ENCODE measurements at places on chromosomes 16 and 17.

- DNase-seq, result no peak
Observed at GRCh38 chr16:72908362-72909167, 139.4 kb downstream of the ZFHX3 start.

DNA sequence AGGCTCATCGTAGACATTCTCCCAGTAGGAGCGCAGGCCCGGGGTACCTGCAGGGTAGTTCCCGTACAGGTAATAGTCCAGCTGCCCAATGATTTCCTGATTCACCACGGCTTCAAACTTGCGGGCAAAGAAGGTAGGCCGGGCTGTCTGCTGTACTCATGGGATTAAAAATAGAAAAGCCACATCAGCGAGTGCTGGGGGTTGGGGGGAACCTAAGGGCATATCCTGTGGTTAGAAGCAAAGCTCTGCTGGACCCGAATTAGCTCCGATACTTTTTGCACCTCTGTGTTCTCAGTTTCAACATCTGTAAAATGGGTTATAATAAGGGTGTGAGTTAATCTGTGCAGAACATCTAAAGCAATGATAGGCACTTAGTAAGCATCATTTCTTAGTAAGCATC, 336.2 kb downstream of the XYLT1 start:
- DNase-seq, result no peak

- DNase-seq, result no peak
Observed at GRCh38 chr16:49670627-49671026, 185.3 kb downstream of the ZNF423 start.

GRCh38 chr17:53061446-53061845, 761.3 kb upstream of the KIF2B start:
- no peak for DNase-seq

- no peak for DNase-seq
Observed at GRCh38 chr17:75048249-75048878, 1.3 kb downstream of the KCTD2 start.

GRCh38 chr17:65900216-65900615, 291.7 kb downstream of the CEP112 start:
- DNase-seq, result no peak

GRCh38 chr16:22346483-22346882, 27.9 kb downstream of the CDR2 start:
- no peak for DNase-seq

GRCh38 chr16:67196881-67197280, 2.0 kb upstream of the ELMO3 start:
- no peak for DNase-seq

DNA sequence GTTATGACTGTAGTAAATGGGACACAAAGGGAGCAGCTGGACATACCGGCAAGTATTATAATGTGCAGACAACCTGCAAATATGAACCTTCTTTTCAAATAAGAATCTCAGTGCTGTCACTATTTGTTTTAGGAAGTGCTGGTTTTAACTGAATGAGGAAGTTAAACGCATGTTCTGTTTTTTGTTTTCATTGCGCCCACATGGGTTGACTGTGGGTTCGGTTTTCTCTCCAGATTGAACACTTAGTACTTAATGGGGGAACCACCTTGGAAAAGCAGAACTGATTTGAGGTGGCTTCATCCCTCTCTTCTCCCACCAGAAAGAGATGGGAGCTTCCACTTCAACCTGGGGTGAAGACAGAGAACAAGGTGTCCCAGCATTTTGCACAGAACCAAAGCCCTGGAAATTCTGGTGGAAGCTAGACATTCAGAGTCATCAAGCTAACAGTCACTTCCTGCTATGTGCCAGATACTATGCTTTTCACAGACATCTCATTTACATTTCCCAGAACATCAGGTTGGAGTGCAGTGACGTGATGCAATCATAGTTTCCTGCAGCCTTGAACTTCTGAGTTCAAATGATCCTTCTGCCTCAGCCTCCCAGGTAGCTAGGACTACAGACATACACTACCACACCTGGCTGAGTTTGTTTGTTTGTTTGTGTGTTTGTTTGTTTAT, 149.8 kb downstream of the CDH13 start:
- DNase-seq, result no peak

GRCh38 chr16:31138621-31139578, 3.4 kb upstream of the PRSS8 start:
- DNase-seq, result peak; percentile 42

DNA sequence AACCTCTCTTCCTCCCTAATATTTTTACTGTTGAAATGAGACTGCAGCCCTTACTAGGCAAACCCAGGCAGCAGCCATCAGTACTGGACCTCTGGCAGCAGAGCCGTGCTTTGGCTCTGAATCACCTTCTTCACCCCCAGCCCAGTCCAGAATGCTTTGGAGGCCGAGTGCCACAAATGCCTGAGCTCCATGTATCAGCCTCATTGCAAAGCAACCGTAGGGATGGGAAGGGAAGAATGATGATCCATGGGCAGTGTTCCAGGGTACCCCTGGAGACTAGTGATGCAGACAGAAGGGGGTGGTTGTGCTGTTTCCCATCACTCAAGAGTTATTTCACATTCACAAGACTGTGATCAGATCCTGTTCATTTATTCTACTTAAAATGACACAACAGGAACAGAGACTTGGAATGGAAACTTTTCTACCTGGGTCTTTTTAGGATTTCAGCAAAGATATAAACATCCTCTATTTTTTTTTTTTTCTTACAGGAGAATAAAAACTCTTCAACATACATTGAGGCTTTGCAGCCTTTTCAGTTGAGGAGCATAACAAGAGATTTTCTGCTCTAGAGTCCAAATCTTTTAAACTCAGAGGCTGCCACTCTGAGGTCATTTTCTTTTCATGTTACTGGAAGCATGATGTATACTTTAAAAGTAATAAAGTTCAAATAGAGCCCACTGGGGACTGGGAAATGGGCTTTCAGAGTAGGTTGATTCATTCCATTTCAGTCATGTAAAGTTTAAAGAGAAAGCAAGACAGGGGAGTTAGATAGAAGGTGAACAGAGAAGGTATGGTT, 138.3 kb downstream of the KCNJ2 start:
- DNase-seq, result peak; percentile 83

DNA sequence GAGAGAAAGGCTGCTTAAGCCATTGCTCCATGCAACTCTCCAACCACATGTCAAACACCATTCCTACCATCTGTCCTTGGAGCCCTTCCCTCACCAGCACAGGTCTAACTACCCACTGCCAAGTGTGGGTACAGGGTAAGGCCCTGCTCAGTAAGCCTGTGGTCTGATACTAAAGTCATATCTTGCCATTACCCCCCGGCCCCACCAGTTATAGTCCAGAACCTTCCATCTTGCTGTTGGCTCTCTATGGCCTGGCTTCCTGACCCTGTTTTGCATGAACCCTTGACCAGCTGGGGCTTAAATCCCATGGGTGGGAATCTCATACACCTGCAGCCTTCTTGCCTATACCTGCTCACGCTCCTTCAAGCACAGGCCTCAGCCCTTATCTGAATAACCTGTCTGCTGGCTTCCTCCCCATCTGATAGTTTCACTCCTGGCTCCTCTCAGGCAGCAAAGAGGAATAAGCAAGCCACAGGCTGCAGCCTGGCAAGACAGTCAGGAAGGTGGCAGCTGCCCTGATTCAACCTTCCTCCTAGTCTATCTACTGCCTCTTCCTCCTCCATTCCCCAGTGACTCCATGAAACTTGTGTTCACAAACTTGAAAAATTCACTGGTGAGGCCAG, 64.1 kb downstream of the ZFHX3 start:
- no peak for DNase-seq

DNA sequence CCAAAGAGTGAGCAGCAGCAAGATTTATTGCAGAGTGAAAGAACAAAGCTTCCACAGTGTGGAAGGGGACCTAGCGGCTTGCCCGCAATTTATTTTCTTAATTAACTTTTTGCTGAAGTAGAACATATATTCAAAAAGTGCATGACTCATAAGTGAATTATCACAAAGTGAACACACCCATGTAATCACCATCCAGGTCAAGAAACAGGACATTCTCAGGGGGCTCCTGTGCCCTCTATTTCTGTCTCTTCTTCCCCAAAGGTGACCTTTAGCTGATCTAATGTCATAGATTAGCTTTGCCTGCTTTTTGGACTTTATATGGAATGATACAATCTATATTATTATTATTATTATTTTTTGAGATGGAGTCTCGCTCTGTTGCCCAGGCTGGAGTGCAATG, 19.9 kb downstream of the ERAL1 start:
- no peak for DNase-seq

DNA sequence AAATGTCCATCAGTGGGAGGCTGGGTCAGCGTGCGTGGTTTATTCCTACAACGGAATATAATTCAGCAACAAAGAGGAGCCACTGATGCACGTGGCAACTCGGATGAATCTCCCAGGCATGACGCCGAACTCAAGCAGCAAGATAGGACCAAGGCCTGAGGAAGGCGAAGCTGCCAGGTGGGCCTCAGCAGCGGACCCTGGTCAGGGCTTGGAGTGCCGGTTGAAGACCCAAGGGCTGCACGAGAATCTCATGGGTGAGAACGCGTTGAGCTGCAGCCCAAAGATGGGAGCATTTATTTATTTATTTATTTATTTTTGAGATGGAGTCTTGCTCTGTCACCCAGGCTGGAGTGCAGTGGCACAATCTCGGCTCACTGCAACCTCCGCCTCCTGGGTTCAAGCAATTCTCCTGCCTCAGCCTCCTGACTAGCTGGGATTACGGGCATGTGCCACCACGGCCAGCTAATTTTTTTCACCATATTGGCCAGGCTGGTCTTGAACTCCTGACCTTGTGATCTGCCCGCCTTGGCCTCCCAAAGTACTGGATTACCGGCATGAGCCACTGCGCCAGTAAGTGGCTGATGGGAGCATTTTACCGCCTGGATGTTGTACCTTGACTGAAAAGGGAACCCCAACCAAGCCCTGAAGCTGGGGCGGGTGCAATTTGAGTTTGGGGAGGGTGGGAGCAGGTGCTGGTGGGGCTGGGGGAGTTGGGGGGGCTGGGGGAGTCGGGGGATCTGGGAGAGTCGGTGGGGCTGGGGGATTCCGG, 18.1 kb upstream of the BAHCC1 start:
- DNase-seq, result no peak

- DNase-seq, result peak; percentile 91
Observed at GRCh38 chr17:69757688-69758430, 317.2 kb upstream of the KCNJ16 start.

- DNase-seq, result no peak
Observed at GRCh38 chr16:86403541-86404163, 106.7 kb upstream of the FOXF1 start.

GRCh38 chr16:84096447-84097005, 20.2 kb downstream of the MBTPS1 start:
- DNase-seq, result no peak

- no peak for DNase-seq
Observed at GRCh38 chr16:82880346-82880745, 253.6 kb downstream of the CDH13 start.

GRCh38 chr16:87267566-87267965, 49.6 kb downstream of the C16orf95 start:
- DNase-seq, result no peak

DNA sequence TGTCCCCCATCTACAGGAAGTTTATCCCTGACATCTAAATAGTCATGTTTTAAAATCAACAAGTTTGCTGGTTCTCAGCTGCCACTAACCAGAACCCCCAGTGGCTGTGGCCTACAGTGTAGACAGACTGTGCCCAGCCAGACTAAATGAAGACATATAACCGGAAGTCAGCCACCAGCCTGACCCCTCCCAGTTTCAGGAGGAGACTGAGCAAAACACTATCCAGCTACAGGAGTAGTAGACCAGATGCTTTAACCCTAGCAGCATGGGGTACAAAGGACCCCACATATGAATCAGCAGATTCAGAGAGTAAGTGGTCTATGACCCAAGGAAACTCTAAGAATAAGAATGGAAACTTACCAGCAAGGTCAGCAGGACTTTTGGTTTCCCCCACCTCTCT, 83.4 kb downstream of the HIC1 start:
- no peak for DNase-seq

DNA sequence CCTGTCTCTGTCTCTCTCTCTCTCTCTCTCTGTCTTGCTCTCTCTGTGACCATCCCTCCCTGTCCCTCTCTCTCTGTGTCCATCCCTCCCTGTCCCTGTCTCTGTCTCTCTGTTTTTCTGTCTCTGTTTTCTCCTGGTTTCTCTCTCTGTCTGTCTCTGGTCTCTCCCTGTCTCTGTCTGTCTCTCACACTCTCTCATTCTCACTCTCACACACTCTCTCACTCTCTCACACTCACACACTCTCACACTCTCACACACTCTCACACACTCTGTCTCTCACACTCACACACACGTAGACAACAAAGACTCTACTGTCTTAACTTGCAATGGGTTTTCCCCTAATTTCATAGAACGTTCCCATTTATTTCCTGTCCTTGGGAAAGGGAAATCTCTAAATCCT, 299.5 kb downstream of the FOXL1 start:
- DNase-seq, result no peak

DNA sequence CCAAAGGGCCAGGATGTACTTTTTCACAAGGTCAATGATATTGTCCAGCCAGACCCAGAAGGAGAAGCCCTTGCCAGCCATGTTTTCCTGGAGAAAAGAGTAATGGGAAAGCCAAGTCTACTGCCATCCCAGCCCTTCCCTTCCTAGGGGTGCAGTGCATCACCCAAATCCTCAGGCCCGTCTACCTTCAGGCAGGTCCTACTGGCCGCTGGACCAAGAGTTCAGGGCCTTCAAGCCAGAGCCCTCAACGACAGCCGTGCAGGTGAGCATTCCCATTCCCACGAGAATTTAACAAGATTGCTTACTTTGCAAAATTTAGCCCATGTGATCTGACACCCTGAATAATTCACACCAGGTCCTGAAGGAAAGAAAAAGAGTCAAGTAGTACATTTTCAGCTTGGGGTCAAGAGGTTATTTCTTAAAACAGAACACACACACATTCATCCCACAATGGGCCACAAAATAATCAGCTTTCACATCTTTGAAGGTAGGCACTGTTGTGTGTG, 35.0 kb downstream of the STAT5A start:
- no peak for DNase-seq

- DNase-seq, result peak; percentile 23
Observed at GRCh38 chr17:21214777-21215541, 998 bp upstream of the TMEM11 start.

- DNase-seq, result no peak
Observed at GRCh38 chr16:71915350-71915749, 20.0 kb downstream of the IST1 start.

- DNase-seq, result no peak
Observed at GRCh38 chr17:38600416-38600815, 5.3 kb downstream of the SRCIN1 start.

- peak; percentile 57 for DNase-seq
Observed at GRCh38 chr16:54953461-54953860, 22.8 kb downstream of the IRX5 start.

DNA sequence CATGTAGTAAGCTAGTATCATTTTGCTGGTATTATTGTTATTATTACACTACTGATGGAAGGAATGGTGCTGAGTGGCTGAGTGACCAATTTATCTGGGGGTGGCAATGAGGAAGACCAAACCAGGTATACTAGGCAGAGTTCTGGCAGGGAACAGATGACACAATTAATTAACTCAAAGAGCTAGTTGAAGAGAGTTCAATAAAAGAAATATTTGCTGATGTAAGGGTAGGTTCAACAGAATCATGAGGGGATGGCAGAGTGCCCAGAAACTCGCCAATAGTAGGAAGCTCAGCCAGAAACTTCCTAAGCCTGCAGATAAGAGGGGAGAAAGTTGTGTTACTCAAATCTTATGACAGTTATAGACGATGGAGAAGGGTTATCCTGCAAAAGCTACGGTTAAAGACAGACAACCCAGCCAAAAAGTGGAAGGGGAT, 352.5 kb downstream of the KCNJ2 start:
- peak; percentile 8 for DNase-seq

- DNase-seq, result peak; percentile 44
Observed at GRCh38 chr16:11256661-11257130, 692 bp upstream of the SOCS1 start.
